Bronchial epithelial cell (primary cell): ENCODE measurements at places on chromosomes 7 and 10.

- DNase-seq = peak; percentile 49
These were observed 209.5 kb upstream of the INHBA start for GRCh38 chr7:41912426-41912825.

DNA sequence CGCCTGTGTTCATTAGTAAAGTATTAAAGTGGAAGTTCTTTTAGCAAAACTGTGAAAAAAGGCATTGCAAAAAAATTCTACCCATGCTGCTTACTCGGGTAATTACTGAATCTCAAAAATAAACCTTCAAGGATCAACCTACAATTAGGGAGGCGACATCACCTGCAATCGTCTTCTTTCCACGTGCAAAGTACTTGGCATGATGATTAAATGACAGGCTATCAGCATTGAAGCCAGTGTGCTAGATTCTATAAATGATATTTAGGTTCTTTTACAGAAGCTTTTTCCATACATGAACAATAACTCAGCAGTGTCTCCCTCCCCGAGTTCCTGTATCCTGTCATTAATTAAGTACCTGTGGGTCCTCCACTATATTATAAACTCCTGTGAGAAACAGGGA is 105.8 kb downstream of the SFMBT2 start:
- no peak for DNase-seq

- DNase-seq = no peak
These were observed 288.8 kb upstream of the NFE2L3 start for GRCh38 chr7:25863005-25863728.

- DNase-seq = peak; percentile 20
These were observed 36.0 kb downstream of the BCAP29 start for GRCh38 chr7:107615910-107616680.

DNA sequence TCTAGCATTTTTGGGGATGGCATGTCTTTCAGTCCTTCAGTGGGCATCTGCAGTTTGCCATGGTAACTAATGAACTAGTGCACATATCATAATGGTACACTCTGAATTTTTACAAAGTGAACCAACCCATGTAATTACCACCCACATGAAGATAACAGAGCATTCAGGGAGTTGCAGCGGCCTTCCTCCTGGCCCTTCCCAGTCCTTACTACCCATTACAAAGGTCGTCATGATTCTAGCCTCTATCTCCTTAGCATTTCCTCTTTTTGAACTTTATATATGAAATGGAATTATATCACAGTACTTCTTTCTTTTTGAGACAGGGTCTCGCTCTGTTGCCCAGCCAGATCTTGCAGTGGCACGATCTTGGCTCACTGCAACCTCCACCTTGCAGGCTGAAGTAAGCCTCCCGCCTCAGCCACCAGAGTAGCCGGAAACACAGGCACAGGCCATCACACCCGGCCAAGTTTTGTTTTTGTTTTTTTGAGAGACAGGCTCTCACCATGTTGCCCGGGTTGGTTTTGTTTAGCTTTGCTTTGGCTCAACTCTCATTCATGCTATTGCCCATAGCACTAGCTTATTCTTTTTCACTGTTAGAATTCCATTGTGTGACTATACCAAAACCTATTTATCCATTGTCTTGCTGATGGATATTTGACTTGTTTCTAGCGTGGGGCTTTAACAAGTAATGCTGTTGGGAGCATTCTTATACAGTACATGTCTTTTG is 79.2 kb downstream of the APBB1IP start:
- no peak for DNase-seq

- no peak for DNase-seq
These were observed 24.3 kb downstream of the PDZD8 start for GRCh38 chr10:117350909-117351308.

DNA sequence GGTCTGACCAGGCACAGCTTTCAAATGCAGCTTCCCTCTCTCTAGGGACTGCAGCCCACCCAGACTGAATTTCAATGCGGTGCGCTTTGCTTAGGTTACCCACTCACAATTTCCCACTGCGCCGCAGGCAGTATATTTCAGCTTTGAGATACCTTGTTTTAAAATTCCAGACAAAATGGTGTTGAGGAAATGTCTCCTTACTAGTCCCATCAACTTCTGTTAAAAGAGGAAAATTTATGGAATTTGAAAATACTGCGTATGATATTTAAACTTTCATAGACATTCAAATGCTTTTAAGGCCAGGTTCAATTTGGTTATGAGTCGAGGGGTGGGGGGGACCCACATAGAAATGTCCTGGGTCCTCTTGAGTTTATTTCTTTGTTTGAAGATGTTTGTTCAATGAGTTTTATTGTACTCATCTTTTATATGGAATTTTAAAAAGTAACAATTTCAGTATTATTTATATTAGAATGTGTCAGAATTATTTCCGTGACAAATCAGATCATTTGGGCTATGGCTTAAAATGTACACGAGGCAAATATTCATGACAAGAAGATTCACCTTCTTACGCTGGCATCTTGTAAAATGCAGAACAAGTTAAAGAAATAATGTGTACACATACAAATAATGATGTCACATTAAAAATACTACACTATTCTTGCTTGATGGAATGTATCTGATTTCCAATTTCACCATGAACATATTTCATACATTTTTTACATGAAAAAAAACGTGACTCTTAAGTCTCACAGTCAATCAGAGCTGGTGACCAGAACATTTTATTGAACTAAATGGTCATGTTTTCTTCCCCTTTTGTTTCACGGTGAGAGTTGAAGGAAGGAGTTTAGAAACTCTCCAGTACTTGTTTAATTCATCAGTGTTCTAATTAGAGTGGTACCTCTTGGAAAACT is 1.3 kb downstream of the IKZF1 start:
- DNase-seq = no peak

GRCh38 chr10:22643775-22644174 is 70.6 kb downstream of the PIP4K2A start:
- DNase-seq = no peak

GRCh38 chr10:103202319-103202718 is 9.2 kb upstream of the NT5C2 start:
- DNase-seq = no peak

DNA sequence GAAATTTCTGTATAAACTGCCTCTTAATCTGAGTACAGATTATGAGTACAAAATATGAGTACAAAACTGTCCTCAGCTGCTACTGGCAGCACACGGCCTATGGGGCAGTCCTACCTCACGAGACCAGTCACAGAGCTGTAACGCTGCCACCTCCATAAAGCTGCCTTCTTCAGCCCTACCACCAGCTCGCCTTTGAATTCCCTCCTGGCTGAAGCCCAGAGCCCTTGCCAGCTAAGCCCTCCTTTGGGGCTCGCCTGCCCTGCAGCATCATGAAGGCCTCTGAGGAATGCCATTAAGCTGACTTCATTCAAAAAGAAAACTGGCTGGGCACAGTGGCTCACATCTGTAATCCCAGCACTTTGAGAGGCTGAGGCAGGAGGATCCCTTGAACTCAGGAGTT is 180.0 kb upstream of the SH2B2 start:
- no peak for DNase-seq

GRCh38 chr7:95229301-95229700 is 95.0 kb downstream of the PON1 start:
- no peak for DNase-seq

- no peak for DNase-seq
These were observed 80.9 kb downstream of the DOCK4 start for GRCh38 chr7:112125250-112125649.
